NCI-H1092 treated with DMSO at 0.1 percent for 48 hours (cell line): ENCODE measurements at places on chromosomes 12 and 14.
A peak's percentile ranks its signal among the peaks of the same experiment; 100 is the strongest.

GRCh38 chr14:35594616-35595015 is 60.7 kb downstream of the INSM2 start:
- no peak for DNase-seq

DNA sequence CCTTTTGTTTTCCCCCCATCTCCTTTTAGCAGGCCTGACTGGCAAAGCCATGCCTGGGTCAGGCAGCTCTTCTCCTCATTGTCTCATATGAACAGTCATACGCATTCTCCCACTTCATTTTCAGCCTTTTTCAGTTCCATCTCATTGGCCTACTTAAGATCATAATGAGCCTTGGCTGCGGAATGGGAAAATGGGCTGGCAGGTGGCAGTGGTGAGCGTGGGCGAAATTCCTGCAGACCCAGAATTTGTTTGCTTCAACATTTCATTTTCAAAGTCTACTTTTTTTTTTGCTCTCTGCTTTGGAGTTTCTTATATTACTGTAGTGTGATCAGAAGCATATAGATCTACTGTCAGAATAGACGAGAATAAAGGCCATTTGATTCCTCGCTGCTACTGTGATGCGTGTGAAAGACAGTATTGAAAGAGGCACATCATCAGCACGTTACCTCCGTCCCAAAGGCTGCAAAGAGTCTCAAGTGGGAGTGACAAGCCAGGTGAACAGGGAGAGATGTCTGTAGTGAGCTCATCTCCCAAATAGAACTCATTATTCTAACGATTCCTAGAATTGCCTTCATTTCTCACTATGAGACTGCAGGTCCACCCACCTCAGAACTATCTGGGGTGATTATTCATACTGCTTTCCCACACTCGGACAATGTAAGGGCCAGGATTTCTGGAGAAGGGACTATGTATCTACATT is 73.7 kb downstream of the TBK1 start:
- DNase-seq, result no peak

DNA sequence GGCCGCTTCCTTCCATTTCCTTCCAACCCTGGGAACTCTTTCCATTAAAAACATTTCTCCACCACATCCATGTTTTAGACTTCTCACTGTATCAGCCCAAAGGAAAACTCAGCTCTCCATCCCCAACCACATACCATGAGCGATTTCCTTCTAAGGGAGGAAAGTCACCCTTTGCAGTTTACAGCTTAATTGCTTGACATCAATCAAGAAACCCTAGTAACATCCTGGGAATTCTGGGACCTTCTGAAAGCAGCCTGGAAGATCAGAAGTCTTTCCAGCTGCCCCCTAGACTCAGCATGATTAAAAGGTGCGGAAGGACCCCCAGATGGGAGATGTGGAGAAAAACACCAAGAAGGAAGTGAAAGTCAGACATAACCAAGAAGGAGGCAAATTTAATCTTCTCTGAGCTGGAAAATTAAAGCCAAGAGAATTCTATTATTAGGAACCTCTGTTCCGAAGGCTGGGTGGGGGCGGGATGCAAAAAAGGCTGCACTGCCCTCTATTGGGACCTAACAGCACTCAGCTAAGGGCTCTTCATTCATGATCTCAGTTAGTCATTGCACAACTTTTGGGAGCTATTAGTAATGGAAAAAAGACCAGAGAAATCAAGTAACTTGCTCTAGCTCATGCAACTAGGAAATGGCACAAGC is 73.3 kb upstream of the PLXNC1 start:
- peak; percentile 1 for DNase-seq

DNA sequence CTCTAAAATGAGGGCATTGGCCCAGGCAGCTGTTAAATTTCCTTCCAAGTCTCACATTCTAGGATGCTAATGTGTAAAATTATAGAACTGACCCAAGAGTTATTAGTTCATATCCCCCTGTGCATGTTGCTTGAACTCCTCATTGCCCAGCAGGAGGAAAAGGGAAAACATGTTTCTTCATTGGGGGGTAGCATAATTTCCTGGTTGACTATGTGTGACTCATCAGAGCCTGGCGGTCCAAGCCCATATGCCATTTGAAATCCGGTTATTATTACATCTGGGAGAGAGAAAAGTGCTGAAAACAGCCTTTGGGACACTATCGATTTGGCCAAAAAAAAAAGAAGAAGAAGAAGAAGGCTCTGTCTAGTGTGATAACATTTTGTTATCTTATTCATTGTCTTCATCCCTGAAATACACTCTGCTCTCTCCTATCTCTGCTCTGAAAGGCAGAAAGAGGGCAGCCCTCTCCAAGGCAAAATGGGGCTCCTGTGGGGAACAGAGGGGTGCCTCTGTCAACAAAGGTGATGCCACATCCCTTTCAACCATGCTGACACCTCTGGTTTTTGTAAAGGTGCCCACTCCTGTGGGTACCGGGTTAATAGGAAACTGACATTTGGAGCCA is 114.2 kb downstream of the DAD1 start:
- no peak for DNase-seq

- DNase-seq, result no peak
These were observed 58.4 kb downstream of the SLC25A47 start for GRCh38 chr14:100381395-100382105.

DNA sequence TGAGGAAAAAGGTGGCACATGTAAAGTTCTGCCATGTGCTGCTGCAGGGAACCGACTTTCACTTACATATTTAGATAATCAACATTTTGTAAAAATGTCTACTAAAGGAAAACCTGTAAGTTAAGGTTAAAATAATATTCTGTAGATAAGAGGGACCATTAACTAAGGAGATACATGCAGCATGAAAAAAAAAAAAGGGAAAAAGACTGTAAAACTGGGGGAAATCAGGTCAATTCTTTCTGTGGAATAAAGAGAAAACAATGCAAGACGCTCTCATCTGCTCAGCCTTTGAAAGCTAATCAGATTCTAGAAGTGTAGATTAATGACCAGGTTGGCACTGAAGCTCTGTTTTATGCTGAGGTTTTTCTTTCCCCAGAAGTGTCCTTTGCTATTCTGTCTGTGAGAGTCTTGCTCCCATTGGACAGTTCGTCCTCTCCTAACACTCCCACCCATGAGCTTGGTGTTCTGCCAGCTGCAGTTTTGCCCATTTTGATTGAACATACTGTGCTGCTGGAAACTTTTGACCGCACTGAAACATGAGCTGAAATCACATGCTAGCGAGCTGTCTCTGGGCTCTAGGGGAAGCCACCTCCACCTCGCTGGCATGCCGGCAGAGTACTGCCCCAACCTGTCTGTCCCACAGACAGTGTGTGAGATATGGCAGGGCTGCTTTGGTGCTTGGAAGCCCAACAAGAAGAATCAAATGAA is 39.7 kb downstream of the PPTC7 start:
- DNase-seq, result no peak

- DNase-seq, result no peak
These were observed 133.7 kb downstream of the PAPOLA start for GRCh38 chr14:96635850-96636249.

DNA sequence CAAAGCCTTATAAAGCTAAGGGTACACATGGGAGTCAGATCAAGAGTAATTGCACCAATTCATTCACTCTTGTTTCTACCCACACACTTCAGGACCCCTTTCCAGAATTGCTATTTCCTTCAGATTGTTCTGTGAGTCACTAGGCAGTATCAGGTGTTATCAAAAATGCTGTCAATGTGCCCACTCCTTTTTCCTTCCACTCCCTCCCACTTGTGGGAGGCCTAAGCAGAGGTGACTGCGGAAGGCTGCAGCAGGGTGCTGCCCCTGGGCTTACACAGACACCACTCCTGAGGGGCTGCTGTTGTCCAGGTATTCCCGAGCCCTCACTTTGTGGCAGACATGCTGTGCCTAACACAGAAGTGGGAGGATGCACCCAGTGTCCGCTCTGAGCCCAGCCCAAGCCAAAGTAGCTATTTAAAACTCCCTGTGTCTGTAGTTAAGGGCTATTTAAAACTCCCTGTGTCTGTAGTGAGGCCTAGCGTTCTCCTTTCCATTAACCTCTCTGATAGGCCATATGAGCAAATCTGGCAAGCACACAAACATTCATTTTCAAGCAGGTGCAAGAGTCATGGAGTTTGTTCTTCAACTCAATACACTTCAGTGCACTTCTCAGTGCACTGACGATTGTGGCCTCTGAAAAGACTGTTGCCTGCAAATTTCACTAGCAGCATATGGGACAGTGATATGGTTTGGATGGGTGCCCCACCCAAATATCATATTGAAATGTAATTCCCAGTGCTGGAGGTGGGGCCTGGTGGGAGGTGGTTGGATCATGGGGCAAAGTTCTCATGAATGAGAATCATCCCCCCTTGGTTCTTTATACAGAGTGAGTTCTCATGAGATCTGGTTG is 117.8 kb downstream of the PHLDA1 start:
- DNase-seq, result peak; percentile 43

- no peak for DNase-seq
These were observed 46.4 kb downstream of the R3HDM2 start for GRCh38 chr12:57384478-57384877.

DNA sequence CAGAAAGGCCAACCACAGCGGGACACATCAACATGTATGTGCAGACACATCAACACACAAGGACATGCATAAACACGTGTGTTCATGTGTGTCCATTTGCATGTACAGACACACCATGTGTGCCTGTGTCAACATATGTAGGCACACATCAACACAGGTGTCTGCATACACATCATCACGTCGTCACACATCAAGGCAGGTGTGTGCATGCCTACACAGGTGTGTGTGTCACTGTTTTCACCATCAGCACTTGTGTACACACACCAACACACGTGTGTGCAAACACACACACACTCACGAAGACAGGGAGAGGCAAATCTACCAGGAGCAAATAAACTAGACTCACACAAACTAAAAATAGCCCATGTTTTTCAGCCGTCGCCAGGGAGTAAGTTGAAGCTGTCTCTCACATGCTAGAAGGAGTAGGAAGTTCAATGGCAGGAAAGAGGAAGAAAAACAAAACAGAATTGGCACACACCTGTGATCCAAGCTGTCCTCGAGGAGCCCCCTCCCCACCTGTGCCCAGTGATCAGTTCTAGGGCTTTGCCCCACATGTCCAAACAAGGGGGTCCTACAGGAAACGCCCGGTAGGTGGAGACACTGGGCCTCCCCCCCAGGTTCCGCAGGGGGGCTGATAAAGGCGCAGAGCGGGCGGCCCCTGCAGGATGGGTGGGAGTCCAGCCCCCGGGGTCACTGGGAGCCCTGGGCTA is 7.4 kb downstream of the SCARB1 start:
- DNase-seq, result no peak

DNA sequence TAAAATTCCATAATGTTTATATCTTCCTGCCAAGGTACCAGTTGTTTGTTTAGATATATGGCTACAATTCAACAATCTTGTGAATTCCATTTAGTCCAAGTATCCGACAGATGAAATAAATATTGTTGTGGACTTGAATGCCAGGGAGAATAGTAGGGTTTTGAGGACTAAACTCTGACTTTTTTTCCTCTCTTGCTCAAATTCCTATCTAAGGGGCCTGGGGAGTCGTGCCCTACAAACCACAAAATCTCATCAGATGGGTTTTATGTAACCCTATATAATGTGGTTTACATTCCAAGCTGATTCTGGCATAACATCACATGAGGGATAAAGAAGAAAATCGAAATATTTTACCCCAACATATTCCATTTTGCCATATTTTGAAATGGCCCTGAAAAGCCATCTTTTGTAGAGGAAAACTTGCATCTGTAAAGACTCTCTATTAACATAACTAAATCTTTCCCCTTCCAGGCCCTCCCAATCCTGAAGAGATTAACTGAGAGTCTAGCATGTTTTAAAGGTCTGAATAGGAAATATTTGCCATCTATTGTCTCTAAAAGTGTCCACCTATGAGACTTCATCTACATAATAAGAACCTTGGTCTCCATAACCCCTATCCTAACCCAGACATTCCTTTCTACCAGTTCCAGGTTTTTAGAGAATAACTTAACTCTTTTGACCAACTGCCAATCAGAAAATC is 184.7 kb upstream of the KITLG start:
- no peak for DNase-seq

DNA sequence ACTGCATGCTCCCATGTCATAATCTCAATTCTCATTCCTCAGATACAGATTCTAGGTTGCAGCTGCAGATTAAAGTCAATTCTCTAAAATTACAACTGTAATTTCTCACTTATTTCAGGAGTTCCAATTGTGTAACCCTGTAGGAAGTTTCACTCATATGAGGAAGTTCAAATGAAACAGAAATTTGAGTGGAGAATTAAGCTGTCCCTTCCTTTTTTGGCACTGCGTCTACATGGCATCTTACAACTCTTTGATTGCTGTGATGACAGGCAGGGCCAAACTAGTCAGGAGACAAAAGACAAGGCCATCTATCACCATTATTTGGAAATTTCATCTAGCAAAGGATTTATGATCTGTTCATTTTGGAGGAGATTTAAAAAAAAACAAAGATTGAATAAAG is 13.3 kb upstream of the GRIP1 start:
- no peak for DNase-seq

GRCh38 chr12:52036587-52037171 is 14.6 kb upstream of the NR4A1 start:
- no peak for DNase-seq

- no peak for DNase-seq
These were observed 111.1 kb upstream of the CCDC175 start for GRCh38 chr14:59687663-59688062.

- peak; percentile 69 for DNase-seq
These were observed at the start of gene SMOC1 for GRCh38 chr14:69879175-69880043. Gene SMOC1, plus strand, starts transcription at chr14:69879416. Its CDS starts 263 bp downstream, at chr14:69879679.

- no peak for DNase-seq
These were observed 27.8 kb upstream of the BMAL2 start for GRCh38 chr12:27304856-27305255.

DNA sequence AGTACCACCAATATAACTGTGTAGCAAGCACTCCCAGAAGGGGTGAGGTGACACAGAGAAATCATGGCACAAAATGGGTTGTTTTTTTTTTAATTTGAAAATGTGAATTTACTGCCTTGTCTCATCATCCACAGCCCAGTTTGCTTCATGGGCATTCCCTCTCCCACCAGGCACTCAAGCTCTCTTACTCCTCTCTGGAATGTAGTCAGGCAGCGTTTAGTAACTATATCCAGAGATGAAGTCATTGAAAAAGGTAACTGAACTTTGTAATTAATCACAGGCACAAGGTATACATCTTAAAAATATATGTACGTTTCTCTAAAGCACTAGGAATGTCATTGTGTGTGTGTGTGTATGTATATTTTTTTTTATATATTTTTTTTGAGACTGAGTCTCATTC is 91.4 kb downstream of the FAR2 start:
- no peak for DNase-seq

- no peak for DNase-seq
These were observed 1025.4 kb upstream of the LRFN5 start for GRCh38 chr14:40581264-40581663.

DNA sequence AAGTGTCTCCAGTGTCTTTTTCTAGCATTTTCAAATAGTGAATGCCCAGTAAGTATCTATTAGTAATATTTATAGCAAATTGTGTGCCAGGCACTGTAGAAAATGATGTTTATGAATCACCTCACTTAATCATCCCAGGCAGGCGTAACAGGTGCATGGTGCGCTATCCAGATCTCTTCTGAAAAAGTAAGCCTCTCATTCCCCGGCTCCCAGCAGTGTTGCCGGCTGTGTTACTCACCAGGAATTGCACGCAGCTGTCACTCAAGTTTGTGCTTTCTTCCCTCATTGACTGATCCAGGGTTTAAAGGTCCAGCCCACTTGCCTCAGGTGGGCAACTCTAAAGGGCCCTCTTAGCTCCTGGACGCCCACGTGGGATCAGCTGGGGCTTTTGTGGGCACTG is 173.8 kb upstream of the RASSF8 start:
- no peak for DNase-seq
